Cerebellar nuclear complex (tissue), 1 donor: ENCODE measurements at places on chromosomes 16 and 17.

DNA sequence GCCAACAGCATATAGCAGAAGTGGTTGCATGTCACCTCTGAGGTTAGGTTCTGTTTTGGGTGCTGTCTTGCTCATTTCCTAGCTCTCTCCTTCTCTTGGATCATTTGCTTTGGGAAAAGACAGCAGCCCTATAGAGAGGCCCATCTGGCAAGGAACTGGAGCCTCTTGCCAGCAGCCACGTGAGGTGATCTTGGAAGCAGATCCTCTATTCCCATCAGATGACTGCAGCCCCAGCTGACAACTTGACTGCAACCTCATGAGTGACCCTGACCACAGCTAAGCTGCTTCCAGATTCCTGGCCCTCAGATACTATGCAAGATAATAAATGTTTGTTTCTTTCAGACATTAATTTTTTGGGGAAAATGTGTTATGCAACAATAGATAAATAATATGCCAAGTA lies 213.3 kb upstream of the HS3ST4 start:
- no peak for DNase-seq

- no peak for DNase-seq
Observed at GRCh38 chr17:71115669-71115972, 946.3 kb downstream of the KCNJ2 start.

GRCh38 chr16:3256866-3257465 lies 533 bp upstream of the MEFV start:
- DNase-seq: no peak

- no peak for DNase-seq
Observed at GRCh38 chr17:77746896-77747554, 211.5 kb upstream of the TNRC6C start.

GRCh38 chr17:73021771-73022170 lies 70.7 kb downstream of the SLC39A11 start:
- DNase-seq: no peak

GRCh38 chr17:81419319-81419885 lies 24.1 kb downstream of the BAHCC1 start:
- DNase-seq: no peak

GRCh38 chr17:57466017-57466471 lies 209.7 kb downstream of the MSI2 start:
- no peak for DNase-seq

DNA sequence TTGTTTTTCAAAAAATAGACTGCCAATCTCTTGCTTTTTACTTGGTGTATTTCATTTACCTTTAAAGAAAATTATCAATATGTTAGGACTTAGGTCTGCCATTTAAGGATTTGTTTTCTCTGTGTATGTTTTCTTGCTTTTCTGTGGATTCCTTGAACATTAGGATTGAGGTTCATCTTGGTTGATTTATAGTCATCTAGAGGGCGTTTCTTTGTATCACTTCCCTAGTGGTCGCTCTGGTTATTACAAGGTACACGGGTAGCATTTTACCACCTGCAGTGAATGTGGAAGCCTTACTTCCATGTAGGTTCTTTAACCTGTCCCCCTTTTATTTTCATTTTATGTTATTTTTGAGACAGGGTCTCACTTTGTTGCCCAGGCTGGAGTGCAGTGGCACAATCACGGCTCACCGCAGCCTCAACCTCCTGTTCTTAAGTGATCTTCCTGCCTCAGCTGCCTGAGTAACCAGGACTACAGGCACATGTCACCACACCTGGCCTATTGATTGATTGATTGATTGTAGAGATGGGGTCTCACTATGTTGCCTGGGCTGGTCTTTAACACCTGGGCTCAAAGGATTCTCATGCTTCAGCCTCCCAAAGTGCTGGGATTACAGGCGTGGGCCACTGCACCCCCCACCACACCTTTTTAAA lies 35.2 kb upstream of the CBX4 start:
- no peak for DNase-seq
